ENCODE measurements at places on chromosomes 2 and 18. TPM values are rescaled to one million over a fixed set of nuclear protein-coding genes. Genes with fewer than 3 reads are reported as not detected.

Gene MERTK
- total RNA-seq: 4.1 TPM

Gene NGEF
- total RNA-seq: 19.4 TPM

Gene MFSD2B
- not detected for total RNA-seq

DNA sequence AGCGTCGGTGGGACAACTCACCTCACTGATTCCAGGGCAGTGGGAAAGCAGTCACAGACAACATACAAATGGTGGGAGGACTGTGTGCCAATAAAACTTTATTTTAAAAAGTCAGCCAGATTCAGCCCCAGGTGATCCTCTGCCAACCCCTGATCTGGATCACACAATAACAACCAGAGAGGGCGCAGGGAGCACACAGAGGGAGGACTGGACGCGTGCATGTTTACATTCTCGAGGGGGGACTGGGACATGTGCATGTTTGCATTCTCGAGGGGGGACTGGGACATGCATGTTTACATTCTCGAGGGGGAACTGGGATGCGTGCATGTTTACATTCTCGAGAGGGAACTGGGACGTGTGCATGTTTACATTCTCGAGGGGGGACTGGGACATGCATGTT, 209.5 kb downstream of the NDUFA10 start:
- DNase-seq: no peak

DNA sequence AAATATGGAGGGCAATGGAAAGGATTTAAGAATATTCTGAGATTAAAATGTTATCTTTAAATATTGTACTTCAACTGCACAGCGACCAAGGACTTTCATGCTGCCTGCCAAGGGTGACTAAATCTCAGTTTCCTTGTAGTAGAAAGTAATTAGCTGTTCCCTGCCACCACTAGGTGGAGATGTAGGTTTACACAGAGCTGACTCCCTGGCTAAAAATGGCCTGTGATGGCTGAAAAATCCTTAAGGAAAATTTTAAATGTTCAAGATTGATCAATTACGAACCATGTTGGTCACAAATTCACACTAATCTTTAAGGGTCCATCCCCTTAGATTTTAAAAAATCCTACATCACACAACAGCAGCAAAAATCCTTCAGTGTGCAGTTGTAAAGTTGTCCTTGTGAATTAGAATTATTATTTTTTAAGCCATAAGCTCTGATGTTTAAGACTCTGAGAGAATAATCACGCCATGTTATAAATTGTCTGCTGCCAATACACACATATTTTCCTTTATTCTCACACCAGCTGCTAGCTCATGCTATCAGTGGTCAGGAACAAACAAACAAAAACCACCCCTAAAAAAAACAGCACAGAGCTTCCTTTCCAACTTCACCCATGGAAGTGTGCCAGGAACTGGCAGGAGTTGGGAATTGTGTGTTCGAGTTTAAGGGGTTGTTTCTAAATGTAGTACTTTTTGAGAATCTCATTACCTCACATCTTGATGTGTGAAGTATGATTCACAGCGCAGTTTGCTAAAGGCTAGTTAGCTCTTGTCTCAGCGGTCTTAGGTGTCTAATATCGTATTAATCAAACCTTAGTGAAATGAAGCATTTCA, 399.8 kb downstream of the TMEM182 start:
- DNase-seq: no peak

GRCh38 chr18:44856157-44856556, 175.5 kb downstream of the SETBP1 start:
- DNase-seq: no peak

Measured in lower leg skin (tissue), 4 donors.